Activated T-cell treated with anti-CD3 and anti-CD28 coated beads, Interleukin-2, amount 50 U/mL, for 1 hour (primary cell): ENCODE measurements at places on chromosomes 16 and 17.

- DNase-seq = no peak
These were observed 4.5 kb downstream of the PLD2 start for GRCh38 chr17:4811471-4811870.

DNA sequence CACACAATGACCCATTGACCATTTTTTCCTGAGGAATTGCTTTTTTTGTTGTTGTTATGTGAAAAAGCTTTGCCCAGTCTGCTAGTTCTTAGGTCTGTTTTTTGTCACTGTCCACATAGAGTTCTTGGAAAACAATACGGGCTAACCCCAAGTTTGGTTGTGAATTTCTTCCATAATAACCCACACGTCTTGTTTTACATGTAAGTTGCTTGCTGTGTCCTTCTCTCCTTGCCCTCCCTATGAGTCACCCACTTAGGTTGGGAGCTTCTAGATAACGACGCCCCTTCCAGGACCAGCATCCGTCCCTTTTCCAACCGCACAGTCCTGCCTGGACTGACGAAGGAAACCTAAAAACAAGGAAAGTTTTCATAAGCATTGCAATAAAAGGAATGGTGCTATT lies 175.3 kb upstream of the HS3ST3A1 start:
- no peak for DNase-seq

DNA sequence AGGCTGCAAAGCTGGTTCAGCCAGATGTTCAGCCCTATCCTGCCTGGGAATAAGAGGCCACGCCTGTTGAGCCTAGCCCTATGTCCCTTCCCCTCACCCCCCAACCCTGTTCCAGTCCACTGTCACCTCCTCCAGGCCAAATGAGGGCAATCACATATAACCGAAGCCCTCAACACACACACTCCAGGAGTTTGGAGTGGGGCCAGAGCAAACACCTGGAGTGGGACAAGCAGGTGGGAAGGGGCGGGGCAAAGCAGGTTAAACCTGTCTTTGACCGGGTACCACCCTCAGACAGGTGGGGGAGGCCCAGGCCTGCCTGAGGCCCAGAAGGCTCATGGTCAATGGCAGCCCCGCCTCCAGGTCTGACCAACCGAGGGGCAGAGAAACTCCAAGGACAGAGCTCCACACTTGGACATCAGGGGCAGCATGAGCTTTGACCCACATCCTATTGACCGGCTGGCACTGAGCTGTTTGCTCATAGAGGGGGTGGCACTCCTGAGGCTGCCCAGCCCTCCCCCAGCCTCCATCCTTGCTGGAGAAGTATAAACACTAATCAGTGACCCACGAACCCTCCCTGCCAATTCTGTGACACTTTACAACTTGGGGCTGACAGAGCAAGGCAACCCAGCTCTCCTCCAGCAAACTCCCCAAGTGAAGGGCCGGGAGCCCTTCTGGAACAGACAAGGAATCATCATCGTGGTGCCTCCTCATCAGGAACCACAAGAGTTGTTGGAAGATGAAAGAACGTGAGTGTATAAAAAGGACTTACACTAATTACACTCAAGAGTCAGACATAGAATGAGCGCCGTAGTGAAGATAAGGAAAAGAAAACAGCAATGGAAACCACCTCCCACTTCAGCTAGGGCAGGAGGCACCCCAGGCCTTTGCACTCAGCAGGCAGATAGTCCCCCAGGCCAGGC lies 1.5 kb downstream of the ESRP2 start:
- DNase-seq = no peak

DNA sequence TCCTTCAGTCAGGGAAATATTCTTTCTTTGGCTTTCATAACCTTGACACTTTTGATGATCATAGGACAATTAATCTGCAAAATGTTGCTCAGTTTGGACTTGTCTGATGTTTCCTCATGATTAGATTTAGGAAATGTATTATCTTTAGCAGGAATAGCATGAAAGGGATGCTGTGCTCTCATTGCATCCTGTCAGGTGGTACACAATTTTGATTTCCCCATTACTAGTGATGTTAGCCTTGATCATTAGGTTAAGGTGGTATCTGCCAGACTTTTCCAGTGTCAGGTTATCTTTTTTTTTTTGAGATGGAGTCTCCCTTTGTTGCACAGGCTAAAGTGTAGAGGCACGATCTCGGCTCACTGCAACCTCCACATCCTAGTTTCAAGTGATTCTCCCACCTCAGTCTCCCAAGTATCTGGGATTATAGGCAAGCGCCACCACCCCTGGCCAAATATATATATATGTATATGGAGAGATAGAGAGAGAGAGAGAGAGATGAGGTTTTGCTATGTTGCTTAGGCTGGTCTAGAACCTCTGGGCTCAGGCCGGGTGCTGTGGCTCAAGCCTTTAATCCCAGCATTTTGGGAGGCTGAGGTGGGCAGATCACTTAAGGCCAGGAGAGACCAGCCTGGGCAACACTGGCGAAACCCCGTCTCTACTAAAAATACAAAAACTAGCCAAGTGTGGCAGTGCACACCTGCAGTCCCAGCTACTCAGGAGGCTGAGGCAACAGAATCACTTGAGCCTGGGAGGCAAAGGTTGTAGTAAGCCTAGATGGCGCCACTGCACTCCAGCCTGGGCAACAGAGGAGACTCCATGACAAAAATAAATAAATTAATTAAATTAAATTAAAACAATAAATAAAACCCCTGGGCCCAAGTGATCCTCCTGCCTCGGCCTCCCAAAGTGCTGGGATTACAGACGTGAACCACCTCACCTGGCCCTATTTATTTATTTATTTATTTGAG lies 15.8 kb upstream of the CAVIN1 start:
- DNase-seq = peak; percentile 48

DNA sequence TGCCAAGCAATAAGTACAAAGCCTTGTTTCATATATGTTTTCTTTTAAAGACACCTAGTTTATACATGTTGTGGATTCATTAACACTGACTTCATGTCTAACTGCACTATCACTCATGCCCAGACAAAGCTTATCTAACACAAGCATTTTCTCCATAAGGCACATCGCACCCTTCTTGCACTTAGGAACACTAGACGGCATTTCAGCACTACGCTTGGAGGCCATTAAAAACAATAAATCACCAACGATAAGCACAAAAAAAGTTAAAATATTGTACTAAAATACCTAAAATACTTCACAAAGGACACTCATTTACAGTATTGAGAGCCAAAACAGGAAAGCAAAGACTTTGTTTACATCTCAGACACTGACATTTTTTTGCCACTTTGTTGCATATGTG lies 39.0 kb upstream of the TEKT3 start:
- no peak for DNase-seq

GRCh38 chr17:33989361-33990148 lies 265.5 kb upstream of the CCL2 start:
- no peak for DNase-seq

DNA sequence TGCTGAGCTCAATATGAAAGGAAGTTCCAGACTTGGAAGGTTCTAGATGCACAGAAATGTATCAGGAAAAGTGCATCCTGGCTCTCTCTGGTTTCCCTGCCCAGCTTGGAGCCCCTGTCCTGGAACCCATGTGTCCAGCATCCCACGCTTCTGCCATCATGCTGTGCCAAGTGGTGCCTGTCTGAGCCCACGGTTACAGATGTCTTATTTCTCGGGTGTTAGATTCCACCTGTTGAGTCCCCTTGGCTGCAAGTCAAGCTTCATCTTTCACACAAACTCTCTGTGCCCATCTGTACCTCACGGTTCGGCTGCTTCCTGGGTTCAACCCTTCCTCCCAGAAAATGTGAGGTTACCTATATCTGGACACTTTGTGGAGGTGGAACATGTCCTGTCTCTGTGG lies 22.5 kb downstream of the OR1D5 start:
- no peak for DNase-seq

GRCh38 chr17:81841866-81842265 lies 7.0 kb upstream of the PPP1R27 start:
- no peak for DNase-seq

- DNase-seq = no peak
These were observed 2.9 kb upstream of the PRKCB start for GRCh38 chr16:23832882-23833281.

GRCh38 chr17:71168053-71168741 lies 952.6 kb upstream of the SOX9 start:
- no peak for DNase-seq

GRCh38 chr16:66523861-66524354 lies 26.0 kb downstream of the TK2 start:
- DNase-seq = peak; percentile 42

GRCh38 chr16:84617041-84617790 lies 662 bp downstream of the COTL1 start:
- peak; percentile 64 for DNase-seq

DNA sequence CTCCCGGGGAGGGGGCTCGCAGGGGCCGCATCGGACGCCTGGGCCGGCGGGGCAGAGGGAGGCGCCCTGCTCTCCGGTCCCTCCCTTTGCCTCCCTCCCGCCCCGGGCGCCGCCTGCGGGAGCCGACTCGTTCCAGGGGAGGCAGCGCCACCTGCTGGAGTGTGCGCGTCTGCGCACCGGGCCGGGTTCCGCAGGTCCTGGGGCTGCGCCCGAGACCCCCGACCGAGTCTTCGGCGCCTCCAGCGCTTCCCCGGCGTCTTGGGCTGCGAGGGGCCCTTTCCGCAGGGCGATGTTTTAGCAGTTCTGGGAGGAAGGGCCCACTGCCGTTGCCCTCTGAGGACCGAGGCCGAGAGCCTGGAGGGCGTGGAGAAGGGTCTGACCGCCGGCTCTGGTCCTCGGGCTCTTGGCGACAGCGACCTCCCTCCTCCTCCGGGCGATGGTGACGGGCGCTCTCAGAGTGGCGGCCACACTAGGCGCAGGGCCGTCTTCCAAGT lies 106.3 kb downstream of the SEC14L1 start:
- DNase-seq = peak; percentile 91

DNA sequence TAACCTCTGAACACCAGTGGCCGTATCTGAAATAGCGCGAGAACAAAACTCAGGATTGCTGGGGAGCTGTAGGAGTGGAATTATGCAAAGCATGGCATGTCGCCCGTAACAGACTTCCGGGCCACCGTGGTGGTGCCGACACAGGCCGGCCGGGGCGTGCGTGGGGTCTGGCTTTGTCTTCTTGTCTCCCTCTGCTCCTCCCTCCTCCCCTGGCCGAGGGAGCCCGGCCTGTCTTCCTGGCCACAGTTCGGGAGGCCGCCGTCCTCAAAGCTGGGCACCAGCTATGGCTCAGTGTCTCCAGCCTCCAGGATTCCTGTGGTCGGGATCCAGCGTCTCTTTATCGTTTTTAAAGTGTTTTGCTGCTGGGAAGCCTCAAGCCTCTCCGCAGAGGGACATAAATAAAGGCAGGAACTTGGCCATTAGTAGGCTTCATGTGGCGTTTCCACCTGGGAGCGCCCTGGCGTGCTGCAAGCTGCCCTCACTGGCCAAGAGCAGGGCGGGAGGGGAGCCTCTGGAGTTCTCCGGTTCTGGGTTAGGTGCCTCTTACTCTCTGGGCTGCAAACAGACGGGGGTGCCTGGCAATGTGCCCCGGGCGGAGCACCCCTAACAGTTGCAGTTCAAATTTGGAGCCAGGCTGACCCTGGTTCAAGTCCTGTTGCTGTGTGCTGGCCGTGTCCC lies 22.0 kb upstream of the NPTX1 start:
- DNase-seq = no peak

GRCh38 chr16:49604602-49605001 lies 231.0 kb downstream of the C16orf78 start:
- DNase-seq = no peak

DNA sequence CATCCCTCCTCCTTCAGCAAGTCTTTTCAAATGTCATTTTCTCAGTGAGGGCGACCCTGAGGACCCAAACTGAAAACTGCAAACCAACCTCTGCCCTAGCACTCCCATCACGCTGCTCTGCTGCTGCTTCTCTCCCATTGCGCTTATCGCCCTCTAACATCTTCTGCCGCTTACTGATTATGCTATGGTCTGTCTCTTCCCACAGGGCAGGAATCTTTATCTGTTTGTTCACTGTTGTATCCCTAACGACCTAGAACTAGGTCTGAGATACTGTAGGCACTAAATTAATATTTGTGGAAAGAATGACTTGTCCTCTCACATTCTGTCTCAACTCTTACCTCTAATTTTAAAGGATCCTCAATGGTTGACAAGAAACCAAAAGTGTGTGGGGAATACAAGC lies 12.5 kb downstream of the ZSCAN32 start:
- DNase-seq = no peak

GRCh38 chr17:3935140-3935542 lies 18.9 kb upstream of the P2RX1 start:
- peak; percentile 43 for DNase-seq

DNA sequence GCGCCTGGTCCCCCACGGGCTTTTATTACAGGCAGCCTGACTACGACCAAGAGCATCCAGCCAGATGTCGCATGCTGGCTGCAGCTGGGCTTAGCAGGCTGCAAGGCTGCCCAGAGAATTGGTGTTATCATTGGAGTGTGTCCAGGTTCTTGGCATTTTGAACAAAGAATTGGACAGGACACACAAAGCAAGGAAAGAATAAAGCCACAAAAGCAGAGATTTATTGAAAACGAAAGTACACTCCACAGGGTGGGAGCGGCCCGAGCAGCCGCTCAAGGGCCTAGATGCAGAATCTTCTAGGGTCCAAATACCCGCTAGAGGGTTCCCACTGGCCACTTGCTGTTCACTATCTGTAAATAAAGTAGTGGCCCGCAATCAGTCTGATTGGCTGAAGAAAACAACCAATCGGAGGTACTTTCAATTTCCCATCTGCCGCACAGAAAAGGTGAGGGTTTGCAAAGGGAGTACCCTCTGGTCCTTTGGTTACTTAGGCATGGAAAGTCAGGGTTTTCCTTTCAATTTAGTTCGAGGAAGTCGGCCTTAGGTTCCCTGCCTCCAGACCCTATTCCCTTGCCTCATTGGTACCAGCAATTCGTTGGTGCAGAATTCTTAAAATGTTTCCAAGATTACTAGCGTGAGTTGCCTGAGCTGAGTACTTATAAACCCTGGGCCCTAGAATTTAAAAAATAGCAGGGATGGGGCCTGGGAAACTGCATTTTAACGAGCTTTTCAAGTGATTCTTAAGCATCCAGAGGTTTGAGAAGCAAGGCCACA lies 38.5 kb upstream of the CNEP1R1 start:
- DNase-seq = no peak

DNA sequence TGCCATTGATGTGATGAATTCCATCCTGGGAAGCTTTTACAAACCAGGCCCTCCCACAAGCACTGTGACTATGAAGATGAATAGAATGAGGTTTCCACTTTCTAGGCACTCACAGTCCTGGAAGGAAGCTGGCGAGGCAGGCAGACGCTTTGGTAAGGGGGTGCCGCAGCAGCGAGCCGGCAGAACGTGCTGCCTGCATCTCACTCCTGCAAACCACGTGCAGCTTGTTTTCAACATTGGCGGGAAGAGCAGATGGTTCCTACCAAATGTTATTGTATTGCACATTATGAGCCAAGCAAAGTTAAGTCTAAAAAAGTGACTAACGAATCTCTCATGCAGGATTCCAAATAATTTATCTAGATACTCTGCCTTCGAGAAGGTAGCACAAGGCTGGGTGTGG lies 3.7 kb upstream of the DNAI2 start:
- no peak for DNase-seq
